ENCODE measurements at places on chromosomes 4 and X.

GRCh38 chrX:153928846-153929245 lies 2.8 kb upstream of the ARHGAP4 start:
- no peak for DNase-seq

- no peak for DNase-seq
Measured at GRCh38 chrX:63708801-63709200, 76.2 kb downstream of the ARHGEF9 start.

- DNase-seq, result no peak
Measured at GRCh38 chrX:14029039-14029424, 660 bp downstream of the GEMIN8 start.

GRCh38 chrX:17788439-17788838 lies 51.1 kb downstream of the SCML1 start:
- peak; percentile 1 for DNase-seq

DNA sequence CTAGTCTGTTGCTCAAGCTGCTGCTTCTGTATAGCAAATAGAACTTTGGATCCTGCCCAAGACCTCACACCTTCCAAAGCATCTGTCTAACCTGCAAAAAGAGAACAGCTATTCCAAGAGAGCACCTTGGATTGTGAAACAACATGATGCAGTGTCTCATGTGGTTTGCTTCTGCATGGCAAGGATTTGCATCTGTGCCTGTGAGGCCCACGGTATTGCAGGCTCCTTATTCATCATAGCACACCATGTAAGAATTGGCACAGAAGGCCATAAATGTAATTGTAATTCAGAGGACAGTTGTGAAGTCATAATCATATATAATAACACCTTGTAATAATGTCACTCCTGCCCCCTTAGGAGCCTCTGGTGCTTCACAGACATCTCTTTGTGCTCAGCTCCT lies 147.1 kb downstream of the ZNF674 start:
- no peak for DNase-seq

- peak; percentile 31 for DNase-seq
Measured at GRCh38 chr4:112060212-112060611, 85.0 kb upstream of the FAM241A start.

DNA sequence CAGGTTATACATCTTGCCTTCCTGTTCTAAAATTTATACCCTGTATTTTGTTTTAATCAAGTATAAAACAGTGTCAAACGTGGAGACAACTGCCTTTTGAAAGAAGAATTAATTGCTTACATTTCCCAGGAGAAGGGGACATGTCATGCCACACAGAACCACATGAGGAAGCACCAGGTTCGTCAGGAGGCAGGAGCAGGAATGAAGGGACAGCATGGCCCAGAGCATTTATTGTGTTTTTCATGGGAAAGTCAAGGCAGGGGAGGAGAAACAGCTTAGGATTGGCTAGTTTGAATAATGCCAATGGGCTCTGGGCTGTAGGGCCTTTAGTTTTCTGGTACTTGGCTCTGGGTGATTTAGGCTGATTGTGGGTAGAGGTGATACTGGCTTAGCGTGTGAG lies 203.7 kb downstream of the CFAP299 start:
- DNase-seq, result no peak

DNA sequence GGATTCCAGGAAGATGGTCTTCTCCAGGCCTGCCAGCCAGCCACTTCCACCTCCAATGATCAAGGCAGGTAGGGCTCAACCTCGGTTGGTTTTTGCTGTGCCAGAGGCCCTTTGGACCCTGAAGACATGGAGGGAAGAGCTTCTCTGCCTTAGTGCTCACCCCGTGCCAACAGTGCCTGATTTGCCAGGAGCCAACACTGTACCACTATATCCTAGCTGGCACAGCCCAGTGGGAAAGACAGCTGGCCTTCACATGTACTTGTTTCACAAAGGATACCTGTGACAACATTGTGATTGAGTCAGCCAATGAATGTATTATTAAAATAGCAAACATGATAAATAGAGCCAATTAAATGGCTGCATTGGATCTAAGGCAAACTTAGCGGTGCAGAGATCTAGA lies 51.9 kb upstream of the PRPS1 start:
- DNase-seq, result no peak

DNA sequence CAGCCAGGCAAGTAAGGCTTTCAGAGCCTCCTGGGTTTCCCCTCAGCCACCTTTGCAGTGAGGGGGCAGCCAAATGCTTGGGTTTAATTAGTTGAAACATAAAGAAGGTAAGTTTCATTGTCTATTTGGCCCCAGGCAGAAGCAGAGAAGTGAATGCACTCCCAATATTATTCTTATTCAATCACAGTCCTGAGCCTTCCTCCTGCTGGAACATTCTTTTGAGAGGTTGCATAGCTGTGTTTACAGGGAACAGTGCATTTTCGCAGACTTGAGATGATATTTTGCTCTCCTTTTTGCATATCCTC lies 13.9 kb downstream of the SLC2A9 start:
- no peak for DNase-seq
